CD4-positive, alpha-beta T cell treated with Interleukin-21 for 1 hour (primary cell): ENCODE measurements at places on chromosomes 11 and 22.
A peak's percentile ranks its signal among the peaks of the same experiment; 100 is the strongest.

- no peak for DNase-seq
These were observed 831 bp downstream of the CD44 start for GRCh38 chr11:35139722-35140282.

GRCh38 chr22:32904044-32904443 lies 102.5 kb downstream of the TIMP3 start:
- DNase-seq = peak; percentile 23

- DNase-seq = no peak
These were observed 4.1 kb upstream of the C22orf39 start for GRCh38 chr22:19451570-19451969.

DNA sequence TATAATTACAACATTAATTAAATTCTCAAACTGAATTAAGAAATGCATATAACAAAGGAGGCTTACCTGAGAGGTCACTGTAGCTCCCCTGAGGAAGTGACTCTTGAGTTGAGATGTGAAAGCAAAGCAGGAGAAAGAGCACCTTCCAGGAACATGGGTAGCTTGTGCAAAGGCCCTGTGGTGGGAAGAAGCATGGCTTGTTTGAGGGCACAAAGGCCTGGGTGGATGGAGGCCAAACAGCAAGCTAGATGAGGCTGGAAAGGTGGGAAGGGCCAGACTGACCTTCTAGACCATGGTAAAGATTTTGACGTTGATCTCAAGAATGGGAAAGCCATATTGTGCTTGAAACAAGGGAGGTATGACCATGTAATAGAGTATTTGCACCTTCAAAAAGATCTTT lies 155.1 kb downstream of the PKNOX2 start:
- no peak for DNase-seq

GRCh38 chr11:77560605-77561004 lies 29.1 kb upstream of the AQP11 start:
- DNase-seq = no peak

GRCh38 chr11:126345759-126346585 lies 9.5 kb upstream of the ST3GAL4 start:
- DNase-seq = peak; percentile 11

GRCh38 chr11:120340529-120340928 lies 4.3 kb downstream of the ARHGEF12 start:
- no peak for DNase-seq

- no peak for DNase-seq
These were observed 86.2 kb upstream of the LINC01488 start for GRCh38 chr11:69395287-69395686.

GRCh38 chr22:49517667-49518185 lies 309.9 kb downstream of the BRD1 start:
- no peak for DNase-seq

GRCh38 chr11:31132531-31133421 lies 236.8 kb downstream of the DCDC1 start:
- DNase-seq = no peak

DNA sequence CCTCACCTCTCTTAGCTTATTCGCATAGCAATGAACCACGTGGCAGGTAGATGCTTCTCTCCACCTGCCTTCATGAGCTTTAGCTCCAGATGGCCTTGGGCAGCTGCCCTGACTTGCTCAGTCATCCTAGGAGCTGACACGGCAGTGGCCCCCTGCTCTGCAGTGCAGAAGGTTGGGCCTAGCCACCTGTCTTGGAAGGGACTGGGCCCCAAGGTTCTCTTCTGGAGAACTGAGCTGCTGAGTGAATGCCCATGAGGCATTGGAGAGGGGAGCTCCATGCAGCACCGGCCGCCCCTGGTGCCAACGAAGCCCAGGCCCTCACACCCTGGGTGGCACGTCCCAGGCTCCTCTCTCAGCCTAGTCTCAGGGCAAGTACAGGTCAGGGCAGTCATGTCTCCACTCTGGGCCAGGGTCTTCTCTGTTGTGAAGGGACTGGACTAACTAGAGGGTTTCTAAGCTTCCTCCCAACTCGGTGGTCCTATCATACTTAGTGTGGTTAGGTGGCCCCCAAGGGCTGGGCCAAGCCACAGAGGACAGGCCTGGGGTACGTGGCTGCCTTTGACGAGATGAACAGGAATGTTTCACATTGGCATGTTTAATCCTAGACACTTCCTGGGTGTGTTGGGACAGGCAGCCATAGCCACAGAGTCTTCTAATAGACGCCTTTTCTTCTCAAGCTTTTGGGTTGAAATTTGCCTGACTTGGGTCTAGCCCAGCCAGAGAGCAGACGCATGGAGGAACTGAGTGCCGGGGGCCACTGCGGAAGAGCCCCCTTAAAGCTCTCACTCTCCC lies 47.9 kb downstream of the ALX4 start:
- DNase-seq = no peak

- DNase-seq = peak; percentile 77
These were observed at the start of gene JAML for GRCh38 chr11:118224511-118225188. JAML (minus strand) TSS chr11:118225011; CDS start chr11:118214866, 10,145 bp downstream.
